D341Med (cell line): ENCODE measurements at places on chromosomes 1 and 21.

DNA sequence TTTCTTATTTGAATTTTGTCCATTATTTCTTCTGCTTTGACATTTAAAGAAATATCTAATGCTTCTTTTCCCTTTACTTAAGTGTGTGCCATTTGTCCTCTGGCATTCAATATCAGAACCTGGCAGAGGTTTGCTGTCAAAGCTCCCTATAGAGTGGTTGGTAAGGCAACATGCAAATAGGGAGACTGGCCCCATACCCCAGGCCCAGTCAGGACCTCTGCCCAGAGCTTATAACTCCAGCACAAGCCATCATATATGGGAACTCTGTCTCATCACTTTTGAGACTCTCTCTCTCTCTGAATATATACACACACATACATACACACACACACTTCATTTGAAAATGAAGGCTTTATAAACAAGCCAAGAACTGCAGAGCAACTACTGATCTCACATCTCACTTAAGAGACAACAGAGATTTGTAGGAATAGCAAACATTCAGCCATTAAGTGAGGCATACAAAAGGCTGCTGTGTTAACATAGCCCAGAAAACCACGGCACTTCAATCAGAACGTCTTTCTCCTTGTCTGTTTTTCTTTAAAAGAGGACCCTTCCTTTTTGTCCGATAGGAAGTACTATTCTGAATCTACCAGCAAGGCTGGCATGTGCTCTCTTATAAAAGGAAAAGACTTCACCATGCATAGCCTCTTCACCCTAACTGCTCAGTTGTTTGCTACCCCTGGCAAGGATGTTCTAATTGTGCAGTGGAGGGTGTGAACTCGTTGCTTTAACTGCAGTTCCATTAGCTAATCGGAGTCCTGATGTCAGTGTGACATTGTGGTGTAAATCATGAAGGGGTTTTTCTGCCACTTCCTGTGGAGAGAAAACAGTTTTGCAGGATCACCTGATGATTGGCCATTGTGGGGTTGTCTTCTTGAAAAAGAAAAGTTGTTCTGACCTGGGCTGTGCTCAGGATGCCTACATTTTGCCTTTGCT is 101.7 kb downstream of the NR5A2 start:
- no peak for DNase-seq

GRCh38 chr1:228963795-228964177 is 228.5 kb downstream of the RHOU start:
- DNase-seq, result no peak

GRCh38 chr1:6762060-6762459 is 23.2 kb upstream of the CAMTA1 start:
- no peak for DNase-seq

GRCh38 chr1:18417316-18418269 is 63.1 kb upstream of the KLHDC7A start:
- no peak for DNase-seq

DNA sequence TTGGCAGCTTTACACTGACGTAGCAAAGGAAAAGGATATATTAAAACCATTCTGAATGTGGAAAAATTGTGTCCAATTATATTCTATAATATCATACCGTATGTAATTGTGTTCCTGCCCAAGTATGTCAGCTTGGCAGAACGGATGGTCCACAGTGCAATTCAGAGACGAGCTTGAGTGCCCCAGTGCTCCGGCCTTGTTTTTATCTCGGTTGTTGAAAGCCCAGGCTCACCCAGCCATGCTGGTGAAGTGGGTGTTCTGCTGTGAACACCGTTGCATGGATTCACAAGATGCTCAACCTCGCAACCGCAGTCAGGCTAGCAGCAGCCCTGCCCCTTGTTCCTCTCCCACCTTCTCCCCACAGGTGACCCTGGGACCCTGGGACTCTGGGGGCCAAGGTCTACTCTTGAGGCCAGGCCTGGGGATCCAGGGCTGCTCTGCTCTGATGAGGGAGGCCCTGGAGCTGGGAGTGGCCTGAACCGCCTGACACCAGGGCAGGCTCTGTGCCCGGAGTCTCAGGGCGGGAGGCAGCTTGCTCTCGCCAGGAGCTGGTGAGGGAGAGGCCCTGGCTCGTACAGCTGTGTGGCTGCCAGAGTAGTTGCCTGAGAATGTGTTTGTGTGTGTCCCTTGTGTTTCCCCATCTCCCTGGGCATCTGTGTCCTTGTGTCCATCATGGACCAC is 11.2 kb downstream of the PTPRF start:
- no peak for DNase-seq

- no peak for DNase-seq
Measured at GRCh38 chr1:67978890-67979516, 71.4 kb downstream of the DIRAS3 start.

GRCh38 chr1:93348104-93348728 is 2.5 kb downstream of the DR1 start:
- no peak for DNase-seq

GRCh38 chr1:10521537-10522157 is 46.9 kb downstream of the PEX14 start:
- DNase-seq, result no peak

DNA sequence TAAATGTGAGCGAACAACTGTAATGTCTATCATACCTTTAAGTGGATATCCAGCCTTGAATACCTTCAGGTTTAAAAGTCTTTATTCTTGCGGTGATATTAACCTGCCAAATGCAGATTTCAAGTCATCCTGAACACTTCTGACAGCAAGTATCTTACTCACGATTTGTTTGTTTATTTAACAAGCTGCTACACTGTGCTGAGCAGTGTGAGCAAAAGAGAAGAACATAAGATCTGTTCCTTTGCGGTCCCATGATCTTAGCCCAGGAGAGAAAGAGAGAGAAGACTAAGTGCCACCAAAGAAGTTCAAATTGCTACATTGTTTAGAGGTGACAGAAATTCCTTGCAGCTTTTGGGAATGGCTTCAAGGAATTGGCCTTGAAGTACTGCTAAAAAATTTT is 9.5 kb upstream of the IL24 start:
- no peak for DNase-seq

DNA sequence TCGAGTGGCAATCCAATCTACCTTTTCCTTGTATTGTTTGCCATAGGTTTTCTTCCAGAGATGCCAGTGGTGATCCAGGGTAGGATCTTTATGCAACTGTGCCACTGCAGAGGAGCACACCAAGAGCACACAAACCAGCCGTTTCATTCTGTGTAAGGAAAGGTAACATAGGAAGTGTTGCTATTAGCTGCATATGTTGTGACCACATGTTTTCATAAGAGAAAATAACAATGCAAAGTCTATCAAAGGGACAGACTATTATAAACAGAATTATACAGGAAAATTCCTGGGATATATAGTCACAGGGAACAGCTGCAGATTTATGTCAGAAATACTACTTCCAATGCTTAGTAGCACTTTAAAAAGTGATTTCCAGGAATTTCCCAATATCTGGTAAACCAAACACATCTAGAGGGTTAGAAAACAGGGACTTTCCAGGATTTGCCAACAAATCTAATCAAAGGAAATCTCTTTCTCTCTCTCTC is 919 bp downstream of the CTSS start:
- no peak for DNase-seq

- no peak for DNase-seq
Measured at GRCh38 chr21:43364261-43364510, 62.7 kb downstream of the SIK1 start.

DNA sequence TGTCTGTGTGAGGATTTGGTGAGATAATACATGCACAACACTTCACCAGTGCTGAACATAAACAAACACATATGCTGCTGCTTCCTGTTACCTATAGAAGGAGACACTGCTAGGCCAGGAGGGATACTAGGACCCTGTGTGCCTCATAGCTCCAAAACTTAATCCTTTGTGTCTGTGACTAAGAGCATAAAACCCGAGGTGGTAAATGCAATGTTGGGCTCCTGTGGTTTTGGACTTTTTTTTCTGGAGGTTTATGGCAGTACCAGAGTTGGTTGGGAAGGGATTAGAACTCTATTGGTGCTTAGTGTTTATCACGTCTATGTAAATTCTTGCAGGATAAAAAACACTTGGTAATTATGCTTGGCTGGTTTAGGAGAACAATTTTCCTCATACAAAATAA is 122.9 kb downstream of the NUF2 start:
- no peak for DNase-seq

- DNase-seq, result peak; percentile 9
Measured at GRCh38 chr21:46094401-46095082, 3.4 kb upstream of the COL6A2 start.

DNA sequence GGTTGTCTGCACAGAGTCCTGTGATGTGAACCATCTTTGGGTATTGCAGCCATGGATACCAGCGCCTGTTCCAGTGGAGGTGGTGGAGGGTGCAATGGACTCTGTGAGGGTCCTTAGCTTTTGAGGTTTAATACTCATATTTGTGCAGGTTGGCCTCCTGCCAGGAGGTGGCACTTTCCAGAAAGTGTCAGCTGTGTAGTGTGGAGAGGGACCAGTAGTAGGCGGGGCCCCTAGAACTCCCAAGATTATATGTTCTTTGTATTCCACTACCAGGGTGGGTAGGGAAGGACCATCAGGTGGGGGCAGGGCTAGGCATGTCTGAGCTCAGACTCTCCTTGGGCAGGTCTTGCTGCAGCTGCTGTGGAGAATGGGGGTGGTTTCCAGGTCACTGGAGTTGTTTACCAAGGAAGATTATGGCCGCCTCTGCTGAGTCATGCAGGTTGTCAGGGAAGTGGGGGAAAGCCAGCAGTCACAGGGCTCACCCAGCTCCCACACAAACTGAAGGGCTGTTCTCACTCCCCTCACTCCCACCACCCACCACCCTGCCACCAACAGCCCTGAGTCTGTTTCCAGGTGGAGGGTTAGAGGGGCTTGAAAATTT is 31.2 kb upstream of the ZNF678 start:
- no peak for DNase-seq

- no peak for DNase-seq
Measured at GRCh38 chr1:113714606-113715269, 44.5 kb downstream of the PHTF1 start.

GRCh38 chr1:167416506-167416905 is 101.8 kb downstream of the CD247 start:
- DNase-seq, result no peak

GRCh38 chr1:182149411-182149965 is 88.0 kb upstream of the ZNF648 start:
- DNase-seq, result no peak

GRCh38 chr1:94101613-94102525 is 19.1 kb downstream of the ABCA4 start:
- no peak for DNase-seq

DNA sequence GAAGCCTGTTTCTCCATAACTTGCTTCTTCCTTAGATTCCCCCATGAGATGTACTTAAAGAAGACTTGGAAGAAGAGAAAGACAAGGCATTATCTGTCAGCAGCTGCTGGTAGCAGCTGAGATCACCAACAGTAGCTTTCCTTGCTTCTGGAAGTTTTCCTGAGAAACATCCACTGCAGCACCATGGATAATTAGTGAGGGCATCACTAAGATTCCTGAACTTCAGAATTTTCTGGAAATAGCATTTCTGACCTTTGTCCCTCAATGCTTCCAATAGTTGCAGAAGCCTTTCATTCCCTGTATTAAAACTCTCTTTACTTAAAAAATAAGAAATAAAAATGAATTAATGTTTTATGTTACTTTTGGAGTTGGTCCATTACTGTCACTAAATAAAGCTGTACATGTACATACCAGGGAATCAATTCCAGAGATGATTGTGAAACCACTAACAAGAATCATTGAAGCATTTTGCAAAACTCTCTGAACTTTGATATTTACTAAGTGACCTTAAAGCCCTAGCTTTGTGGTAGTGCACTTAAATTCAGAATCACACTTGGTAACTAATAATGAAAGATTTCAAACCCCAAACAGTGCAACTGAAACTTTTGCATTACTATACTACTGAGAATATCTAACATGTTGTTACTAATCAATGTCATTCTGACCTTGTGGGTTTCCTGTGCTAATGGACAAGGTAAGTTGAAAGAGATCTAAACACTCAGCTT is at the start of gene CFHR4:
Gene CFHR4 (plus strand): TSS at position 538 of the 725 bp plus-strand sequence. CDS start 99 bp downstream, at position 637.
- DNase-seq, result no peak

GRCh38 chr1:176595217-176595616 is 132.2 kb downstream of the PAPPA2 start:
- DNase-seq, result no peak

DNA sequence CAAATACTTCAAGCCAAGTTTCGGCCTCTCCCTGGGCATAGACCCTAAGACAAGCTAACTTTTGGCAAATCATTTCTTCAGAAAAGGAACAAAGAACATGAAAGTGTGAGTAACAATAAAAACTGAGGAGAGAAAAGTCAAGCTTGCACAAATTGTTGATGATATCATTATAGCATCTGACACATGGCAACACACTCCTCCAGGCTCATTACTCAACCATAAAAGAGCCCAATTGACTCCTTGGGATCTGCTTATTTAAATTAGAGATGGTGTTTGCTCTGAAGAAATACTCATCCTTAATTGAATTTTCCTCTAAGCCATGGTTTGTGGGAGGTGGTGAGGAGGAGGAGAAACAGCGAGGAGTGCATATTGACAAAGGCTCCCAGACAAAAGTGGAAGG is 54.5 kb downstream of the TNFSF4 start:
- DNase-seq, result no peak

- DNase-seq, result peak; percentile 51
Measured at GRCh38 chr21:41958886-41959563, 5.2 kb upstream of the C2CD2 start.
